Hepatocyte (in vitro differentiated cells): ENCODE measurements at places on chromosomes 2 and 18. TPM values are rescaled to one million over a fixed set of nuclear protein-coding genes. Genes with fewer than 3 reads are reported as not detected.

DNA sequence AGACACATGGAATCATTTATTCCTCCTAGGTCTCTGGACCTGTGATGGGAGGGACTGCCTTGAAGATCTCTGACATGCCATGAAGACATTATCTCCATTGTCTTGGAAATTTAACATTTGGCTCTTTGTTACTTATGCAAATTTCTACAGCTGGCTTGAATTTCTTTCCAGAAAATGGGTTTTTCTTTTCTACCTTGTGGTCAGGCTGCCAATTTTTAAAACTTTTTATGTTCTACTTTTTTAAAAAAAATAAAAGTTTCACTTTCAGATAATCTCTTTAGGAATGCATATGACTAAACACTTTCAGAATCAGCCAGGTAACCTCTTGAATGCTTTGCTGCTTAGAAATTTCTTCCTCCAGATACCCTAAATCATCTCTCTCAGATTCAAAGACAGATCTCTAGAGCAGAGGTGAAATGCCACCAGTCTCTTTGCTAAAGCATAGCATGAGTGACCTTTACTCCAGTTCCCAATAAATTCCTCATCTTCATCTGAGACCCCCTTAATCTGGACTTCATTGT, 209.6 kb downstream of the RPRM start:
- H3K4me3 ChIP-seq: no peak overlapping the region
- no peak overlapping the region for H3K27ac ChIP-seq
- no peaks in the 10 kb centered on the region for H3K4me1 ChIP-seq
- H3K36me3 ChIP-seq: no peaks in the 10 kb centered on the region

DNA sequence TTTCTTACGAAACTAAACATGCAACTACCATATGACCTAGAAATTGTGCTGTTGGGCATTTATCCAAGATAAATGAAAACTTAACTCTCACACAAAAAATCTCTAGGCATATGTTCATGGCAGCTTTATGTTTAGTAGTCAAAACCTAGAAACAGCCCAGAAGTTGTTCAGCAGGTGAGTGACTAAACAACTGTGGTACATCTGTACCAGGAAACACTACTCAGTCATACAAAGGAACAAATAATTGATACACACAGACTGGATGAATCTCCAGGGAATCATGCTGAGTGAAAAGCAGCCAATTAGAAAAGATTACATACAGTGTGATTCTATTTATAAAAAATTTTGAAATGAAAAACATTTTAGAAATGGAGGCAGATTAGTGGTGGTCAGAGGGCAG, 29.3 kb downstream of the DYNC2LI1 start:
- H3K4me3 ChIP-seq: no peak overlapping the region
- H3K4me1 ChIP-seq: peaks cover 6% of the 10 kb centered on the region
- no peaks in the 10 kb centered on the region for H3K36me3 ChIP-seq
- DNase-seq: no peak
- no peaks in the 10 kb centered on the region for H3K27me3 ChIP-seq

GRCh38 chr2:158602027-158602426, 145.3 kb downstream of the PKP4 start:
- no peak overlapping the region for H3K4me3 ChIP-seq
- no peaks in the 10 kb centered on the region for H3K4me1 ChIP-seq
- H3K27ac ChIP-seq: no peak overlapping the region

GRCh38 chr2:203022751-203023150, 8.1 kb downstream of the NBEAL1 start:
- DNase-seq: no peak
- H3K27ac ChIP-seq: no peak overlapping the region
- H3K4me3 ChIP-seq: no peak overlapping the region
- H3K4me1 ChIP-seq: peaks cover 10% of the 10 kb centered on the region
- H3K36me3 ChIP-seq: no peaks in the 10 kb centered on the region
- H3K27me3 ChIP-seq: no peaks in the 10 kb centered on the region

DNA sequence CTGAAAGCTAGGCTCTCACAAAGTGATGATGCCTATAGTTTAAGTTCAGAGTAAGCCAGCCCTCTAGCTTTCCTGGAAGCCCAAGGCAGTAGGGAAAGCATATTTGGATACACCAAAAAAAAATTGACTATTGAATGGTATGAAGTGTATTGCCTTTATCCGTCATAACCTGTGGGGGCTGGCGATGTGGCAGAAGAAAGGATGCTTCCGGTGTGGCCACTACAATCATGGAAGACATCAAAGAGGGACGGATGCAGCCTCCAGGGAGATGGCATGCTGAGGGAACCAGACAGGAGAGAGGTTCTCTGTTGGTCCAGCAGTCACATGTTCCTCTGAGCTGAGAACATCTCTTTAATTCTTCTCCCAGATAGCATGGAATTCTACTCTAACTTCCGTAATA, 170.3 kb downstream of the TMEM18 start:
- no peaks in the 10 kb centered on the region for H3K4me1 ChIP-seq
- H3K27me3 ChIP-seq: peaks cover 4% of the 10 kb centered on the region
- DNase-seq: no peak
- H3K36me3 ChIP-seq: no peaks in the 10 kb centered on the region

DNA sequence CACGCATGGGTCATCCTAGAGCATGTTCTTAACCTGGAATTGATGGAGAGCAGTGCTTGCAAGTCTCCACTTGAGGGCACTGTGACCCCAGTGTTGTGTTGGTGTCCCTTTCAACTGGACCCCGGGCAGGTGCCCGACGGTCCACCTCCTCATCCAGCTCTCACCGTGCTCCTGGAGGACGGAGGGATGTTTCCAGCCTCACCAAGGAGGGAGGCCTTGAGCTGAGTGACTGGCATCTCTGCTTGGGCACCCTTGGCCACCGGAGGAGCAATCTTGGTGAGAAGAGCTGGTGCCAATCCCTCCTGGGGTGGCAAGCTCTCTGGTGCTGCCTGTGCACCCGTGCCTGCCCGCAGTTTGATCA, 45.4 kb upstream of the ASB18 start:
- no peaks in the 10 kb centered on the region for H3K36me3 ChIP-seq
- peak; percentile 52 for DNase-seq
- no peaks in the 10 kb centered on the region for H3K27me3 ChIP-seq
- no peak overlapping the region for H3K4me3 ChIP-seq
- no peaks in the 10 kb centered on the region for H3K4me1 ChIP-seq

DNA sequence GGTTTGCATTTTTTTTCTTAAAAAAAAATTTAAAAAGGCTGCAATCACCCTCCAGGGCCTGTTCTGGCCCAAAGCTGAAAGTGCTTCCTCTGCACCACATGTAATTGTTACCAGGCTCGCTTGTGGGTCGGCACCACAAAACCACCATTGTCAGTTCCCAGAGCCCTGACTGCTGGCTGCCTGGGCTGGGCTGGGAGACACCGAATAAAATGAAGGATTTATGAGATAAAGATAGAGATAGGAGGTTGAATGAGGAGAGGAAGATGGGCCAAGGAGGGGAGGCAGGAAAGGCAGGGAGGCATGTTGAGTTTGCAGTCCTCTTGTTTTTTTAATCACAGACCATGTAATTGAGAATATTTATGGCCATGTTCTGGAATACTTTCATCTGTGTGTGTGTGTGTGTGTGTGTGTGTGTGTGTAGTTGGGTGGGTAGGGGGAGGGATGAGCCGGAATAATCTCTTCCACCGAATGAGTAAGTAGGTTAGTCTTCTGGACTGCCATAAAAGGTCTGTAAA, 14.7 kb downstream of the NRP2 start:
- no peaks in the 10 kb centered on the region for H3K36me3 ChIP-seq
- peaks cover 26% of the 10 kb centered on the region for H3K4me1 ChIP-seq
- H3K27ac ChIP-seq: peak overlapping the region; percentile 35
- no peak overlapping the region for H3K4me3 ChIP-seq

- DNase-seq: no peak
- no peaks in the 10 kb centered on the region for H3K27me3 ChIP-seq
- no peak overlapping the region for H3K4me3 ChIP-seq
- no peaks in the 10 kb centered on the region for H3K4me1 ChIP-seq
- H3K36me3 ChIP-seq: no peaks in the 10 kb centered on the region
Measured at GRCh38 chr2:155256803-155257202, 558.3 kb downstream of the KCNJ3 start.

DNA sequence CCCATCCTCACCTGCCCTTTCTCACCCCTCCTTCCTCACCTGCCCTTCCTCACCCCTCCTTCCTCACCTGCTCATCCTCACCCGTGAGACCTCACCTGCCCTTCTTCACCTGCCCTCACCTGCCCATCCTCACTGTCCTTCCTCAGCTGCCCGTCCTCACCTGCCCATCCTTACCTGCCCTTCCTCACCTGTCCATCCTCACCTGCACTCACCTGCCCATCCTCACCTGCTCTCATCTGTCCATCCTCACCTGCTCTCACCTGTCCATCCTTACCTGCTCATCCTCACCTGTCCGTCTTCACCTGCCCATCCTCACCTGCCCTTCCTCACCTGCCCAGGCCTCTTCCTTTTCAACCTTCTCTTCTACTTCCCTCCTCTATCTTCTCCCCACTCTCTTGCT, 34.4 kb downstream of the KCNG2 start:
- no peaks in the 10 kb centered on the region for H3K4me1 ChIP-seq
- no peaks in the 10 kb centered on the region for H3K27me3 ChIP-seq
- no peaks in the 10 kb centered on the region for H3K36me3 ChIP-seq
- H3K4me3 ChIP-seq: no peak overlapping the region
- no peak overlapping the region for H3K27ac ChIP-seq
- no peak for DNase-seq

GRCh38 chr2:38580115-38580636, 22.6 kb downstream of the HNRNPLL start:
- no peak for DNase-seq
- H3K4me3 ChIP-seq: no peak overlapping the region
- H3K4me1 ChIP-seq: no peaks in the 10 kb centered on the region
- no peak overlapping the region for H3K27ac ChIP-seq
- no peaks in the 10 kb centered on the region for H3K27me3 ChIP-seq
- no peaks in the 10 kb centered on the region for H3K36me3 ChIP-seq

- no peaks in the 10 kb centered on the region for H3K36me3 ChIP-seq
- H3K27ac ChIP-seq: no peak overlapping the region
- H3K4me3 ChIP-seq: no peak overlapping the region
- DNase-seq: no peak
- H3K27me3 ChIP-seq: no peaks in the 10 kb centered on the region
- no peaks in the 10 kb centered on the region for H3K4me1 ChIP-seq
Measured at GRCh38 chr18:49743117-49743567, 70.2 kb downstream of the ACAA2 start.

DNA sequence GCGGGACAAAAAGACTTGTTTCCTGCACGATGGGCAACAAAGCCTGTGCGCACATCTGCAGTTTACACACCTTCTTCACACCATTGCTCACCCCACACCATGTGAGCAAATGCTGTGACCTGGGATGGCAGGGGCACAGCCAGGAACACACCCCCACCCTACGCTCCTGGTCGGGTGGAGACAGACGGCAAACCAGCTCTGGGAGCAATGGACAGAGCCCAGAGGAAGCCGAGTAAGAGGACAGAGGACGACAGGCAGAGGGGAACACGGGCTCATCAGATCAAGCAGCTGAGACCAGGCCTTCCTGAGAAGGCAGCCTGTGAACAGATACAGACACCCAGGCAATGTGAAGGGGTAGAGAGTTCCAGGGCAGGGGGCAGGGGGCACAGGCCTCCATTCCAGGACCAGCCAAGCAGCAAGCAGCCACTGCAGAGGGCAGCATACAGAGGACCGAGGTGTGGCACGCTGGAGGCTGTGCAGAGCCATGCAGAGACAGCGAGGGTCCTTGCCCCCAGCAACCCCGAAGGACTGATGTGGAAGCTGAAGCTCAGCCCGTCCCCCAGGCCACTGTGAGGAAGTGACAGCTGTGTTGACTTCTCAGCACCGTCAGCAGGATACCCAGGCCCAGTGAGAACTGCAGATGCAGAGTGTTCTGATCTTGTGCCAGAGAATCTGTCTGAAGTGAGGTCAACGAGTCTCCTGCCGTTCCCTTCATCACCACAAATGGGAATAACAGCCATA, 46.2 kb downstream of the PARD6G start:
- no peak for DNase-seq
- no peak overlapping the region for H3K27ac ChIP-seq
- no peak overlapping the region for H3K4me3 ChIP-seq
- no peaks in the 10 kb centered on the region for H3K27me3 ChIP-seq
- H3K4me1 ChIP-seq: peaks cover 22% of the 10 kb centered on the region

GRCh38 chr2:133570542-133570941, 2.3 kb upstream of the NCKAP5 start:
- DNase-seq: no peak
- no peaks in the 10 kb centered on the region for H3K27me3 ChIP-seq
- peaks cover 15% of the 10 kb centered on the region for H3K4me1 ChIP-seq
- H3K4me3 ChIP-seq: no peak overlapping the region
- H3K36me3 ChIP-seq: no peaks in the 10 kb centered on the region

DNA sequence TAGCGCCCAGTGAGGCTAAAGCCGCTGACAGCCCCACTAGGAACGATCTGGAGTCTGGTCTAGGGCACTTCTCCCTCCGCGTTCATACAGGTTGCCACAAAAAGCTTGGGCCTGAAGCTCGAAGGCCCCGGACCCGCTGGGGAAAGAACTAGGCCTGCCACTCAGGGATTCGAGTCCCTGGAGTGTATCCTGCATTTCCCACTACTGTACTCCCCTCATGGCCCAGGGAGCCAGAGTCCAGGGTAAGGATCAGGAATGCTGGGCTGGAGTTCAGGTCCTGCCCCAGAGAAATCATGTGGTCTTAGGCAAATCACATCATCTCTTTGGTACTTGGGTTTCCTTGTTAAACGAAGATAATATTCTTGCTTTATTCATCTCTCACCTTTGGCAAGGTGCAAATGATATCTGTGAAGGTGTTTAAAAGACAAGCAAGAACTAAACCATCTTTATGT, 1.4 kb upstream of the ZFP36L2 start:
- H3K27me3 ChIP-seq: no peaks in the 10 kb centered on the region
- DNase-seq: no peak
- no peaks in the 10 kb centered on the region for H3K36me3 ChIP-seq
- peak overlapping the region; percentile 100 for H3K27ac ChIP-seq
- H3K4me3 ChIP-seq: peak overlapping the region; percentile 35

- H3K27me3 ChIP-seq: no peaks in the 10 kb centered on the region
- H3K27ac ChIP-seq: no peak overlapping the region
- no peaks in the 10 kb centered on the region for H3K36me3 ChIP-seq
- no peak for DNase-seq
- H3K4me3 ChIP-seq: no peak overlapping the region
Measured at GRCh38 chr2:217799563-217800432, 203.0 kb downstream of the TNS1 start.

- H3K4me3 ChIP-seq: no peak overlapping the region
- no peak for DNase-seq
- H3K27ac ChIP-seq: no peak overlapping the region
- no peaks in the 10 kb centered on the region for H3K4me1 ChIP-seq
Measured at GRCh38 chr2:233679196-233679595, 2.5 kb upstream of the UGT1A7 start.

- H3K36me3 ChIP-seq: no peaks in the 10 kb centered on the region
- no peak overlapping the region for H3K4me3 ChIP-seq
- H3K27ac ChIP-seq: peak overlapping the region; percentile 38
- DNase-seq: peak; percentile 60
- H3K4me1 ChIP-seq: peaks cover 6% of the 10 kb centered on the region
- no peaks in the 10 kb centered on the region for H3K27me3 ChIP-seq
Measured at GRCh38 chr2:55901322-55901721, 22.3 kb downstream of the EFEMP1 start.

Gene LINC00305
- 0.30 and 0.32 TPM in 2 replicates for total RNA-seq

Gene FSHR
- total RNA-seq: 0.20 and 0.68 TPM in 2 replicates

Gene TSGA10
- total RNA-seq: 8.8 and 14.1 TPM in 2 replicates

Gene RAB6C
- 0.04 and 0.13 TPM in 2 replicates for total RNA-seq

Gene TUBB8B
- total RNA-seq: 0.16 TPM in 1 of 2 replicates, not detected in the other

Gene SERPINB4
- total RNA-seq: not detected in 2 replicates

Gene SLC23A3
- total RNA-seq: 1.4 and 1.5 TPM in 2 replicates

Gene LOXHD1
- not detected in 2 replicates for total RNA-seq

Gene KIAA2012
- 0.27 TPM in 1 of 2 replicates, not detected in the other for total RNA-seq

Gene ANKAR
- total RNA-seq: 3.1 and 4.0 TPM in 2 replicates
